Stimulated activated CD8-positive, alpha-beta memory T cell treated with anti-CD3 and anti-CD28 coated beads, Interleukin-15, amount 100 ng/mL, for 24 hours (primary cell): ENCODE measurements at places on chromosomes 13 and 19.

GRCh38 chr19:4388337-4389063, 11.8 kb downstream of the SH3GL1 start:
- no peak for DNase-seq

DNA sequence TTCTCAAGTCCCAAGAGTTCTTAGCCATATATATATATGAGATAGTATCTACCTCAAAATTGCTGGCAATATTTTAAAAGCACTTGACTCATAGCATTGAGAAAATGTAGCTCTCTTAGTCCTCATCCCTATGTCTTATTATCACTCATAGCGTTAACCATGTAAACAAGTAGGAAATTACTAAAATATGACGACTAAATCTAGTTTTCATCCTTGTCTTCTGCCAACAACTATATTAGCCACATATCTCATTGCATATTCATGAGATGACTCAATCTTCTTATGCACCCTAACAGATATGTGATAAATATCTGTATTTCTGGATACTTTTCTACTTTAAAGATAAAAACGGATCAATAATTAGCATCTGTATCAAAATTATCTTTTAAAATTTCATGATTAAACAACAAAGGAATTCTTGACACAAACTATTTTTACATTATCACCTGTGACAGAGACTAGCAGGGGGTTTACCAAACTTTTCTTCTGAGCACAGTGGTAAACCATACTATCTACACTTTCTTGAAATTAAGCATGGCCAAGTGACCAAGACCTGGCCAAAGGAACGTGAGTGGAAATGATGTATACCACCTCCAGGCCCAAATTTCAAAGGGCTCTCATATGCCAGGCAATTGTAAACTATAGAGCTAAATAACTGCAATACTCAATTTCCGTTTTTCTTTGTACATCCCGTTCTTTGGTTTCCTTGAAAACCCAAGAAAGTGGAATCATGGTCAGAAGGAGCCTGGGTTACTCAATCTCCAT, 45.7 kb downstream of the ZC3H13 start:
- DNase-seq: no peak

DNA sequence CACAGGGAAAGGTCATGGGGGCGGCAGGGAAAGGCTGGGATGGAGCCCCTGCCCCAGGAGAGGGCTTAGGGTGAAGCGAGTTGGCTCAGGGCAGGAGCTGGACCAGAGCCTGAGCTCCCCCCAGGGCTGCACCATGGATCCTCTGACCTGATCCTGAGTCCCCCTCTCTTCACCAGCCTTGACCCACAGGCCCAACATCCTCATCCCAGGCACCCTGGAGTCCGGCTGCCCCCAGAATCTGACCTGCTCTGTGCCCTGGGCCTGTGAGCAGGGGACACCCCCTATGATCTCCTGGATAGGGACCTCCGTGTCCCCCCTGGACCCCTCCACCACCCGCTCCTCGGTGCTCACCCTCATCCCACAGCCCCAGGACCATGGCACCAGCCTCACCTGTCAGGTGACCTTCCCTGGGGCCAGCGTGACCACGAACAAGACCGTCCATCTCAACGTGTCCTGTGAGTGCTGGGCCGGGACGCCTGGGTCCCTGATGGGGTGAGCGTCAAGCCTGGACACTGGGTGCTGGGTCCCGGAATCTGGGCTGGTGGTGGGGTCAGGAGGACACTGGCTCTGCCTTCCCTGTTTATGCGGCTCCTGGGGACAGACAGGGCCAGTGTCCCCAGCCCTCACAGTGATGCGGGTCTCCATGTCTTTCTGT, 842 bp downstream of the SIGLEC9 start:
- no peak for DNase-seq

- no peak for DNase-seq
Observed at GRCh38 chr13:82597747-82598146, 1284.5 kb downstream of the SLITRK1 start.

- DNase-seq: no peak
Observed at GRCh38 chr13:73198991-73199411, 140.2 kb downstream of the KLF5 start.

- no peak for DNase-seq
Observed at GRCh38 chr13:40165316-40165932, 501.0 kb downstream of the FOXO1 start.

DNA sequence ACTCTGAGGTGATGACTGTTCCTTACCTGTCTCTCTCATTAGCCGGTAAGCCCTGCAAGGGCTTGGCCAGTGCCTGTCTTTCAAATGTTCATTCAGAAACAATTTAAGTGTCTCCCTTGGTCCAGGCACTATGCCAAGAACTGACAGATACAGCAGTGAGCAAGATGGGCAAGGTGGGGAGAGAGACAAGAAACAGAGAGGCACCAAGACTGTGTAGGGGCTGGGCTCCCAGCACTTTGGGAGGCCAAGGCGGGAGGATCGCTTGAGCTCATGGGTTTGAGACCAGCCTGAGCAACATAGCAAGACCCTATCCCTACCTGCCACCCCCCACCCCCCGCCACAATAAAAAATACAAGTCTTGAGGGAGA, 1.3 kb upstream of the CCNE1 start:
- DNase-seq: no peak

- no peak for DNase-seq
Observed at GRCh38 chr19:3798137-3798536, 12.0 kb upstream of the MATK start.

DNA sequence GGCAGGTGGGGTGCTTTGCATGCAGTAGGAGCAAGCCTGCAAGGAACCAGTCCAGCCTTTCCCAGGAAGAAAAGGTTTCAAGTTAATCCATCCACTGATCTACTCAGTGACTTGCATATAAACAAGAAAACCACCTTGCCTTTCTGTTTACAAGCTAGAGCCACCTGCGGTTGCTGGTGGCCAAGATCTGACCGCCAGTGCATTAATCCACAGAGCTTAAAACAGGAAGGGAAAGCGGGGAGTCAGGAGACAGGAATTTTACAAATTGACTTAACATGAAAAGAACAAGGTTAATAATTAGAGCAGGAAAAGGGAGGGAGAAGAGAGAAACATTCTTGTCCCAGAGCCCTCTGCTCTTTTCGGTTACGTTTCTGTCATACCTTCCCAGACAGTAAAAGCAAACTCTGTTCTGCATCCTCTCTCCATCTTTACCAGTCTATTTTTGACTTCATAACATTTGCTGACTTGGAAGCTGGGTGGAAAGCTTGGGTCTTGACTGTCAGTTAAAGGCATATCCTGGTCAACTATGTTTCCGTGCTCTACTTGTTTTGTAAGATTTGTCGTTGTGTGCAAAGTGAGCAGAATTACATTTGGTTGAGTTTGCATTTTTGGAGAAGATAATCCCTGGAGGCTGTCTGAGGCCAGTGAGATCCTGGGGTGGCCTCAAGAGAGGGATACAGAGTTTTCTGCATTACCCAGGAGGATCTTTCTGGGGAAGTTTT, 760.6 kb downstream of the EFNB2 start:
- DNase-seq: no peak

GRCh38 chr19:33373453-33374235, at the start of gene CEBPG:
TSS of gene CEBPG (plus strand) at chr19:33373709. CDS start at chr19:33379240, 5,531 bp downstream.
- peak; percentile 91 for DNase-seq

DNA sequence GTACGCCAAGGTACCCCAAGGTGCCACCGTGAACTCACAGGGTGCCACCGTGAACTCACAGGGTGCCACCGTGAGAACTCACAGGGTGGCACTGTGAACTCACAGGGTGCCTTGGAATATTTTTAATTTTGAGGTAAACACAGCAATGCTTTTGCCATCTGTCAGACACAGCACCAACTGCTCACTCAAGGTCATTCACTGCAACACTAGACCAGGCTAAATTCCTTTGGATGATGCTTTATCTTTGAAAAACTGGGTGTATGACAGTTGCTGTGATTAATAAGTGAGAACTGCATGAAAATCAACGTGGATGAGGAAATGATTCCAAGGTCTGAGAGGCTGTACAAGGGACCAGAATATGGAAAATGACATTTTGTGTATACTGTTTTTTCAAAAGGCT, 18.9 kb downstream of the SAFB2 start:
- no peak for DNase-seq

DNA sequence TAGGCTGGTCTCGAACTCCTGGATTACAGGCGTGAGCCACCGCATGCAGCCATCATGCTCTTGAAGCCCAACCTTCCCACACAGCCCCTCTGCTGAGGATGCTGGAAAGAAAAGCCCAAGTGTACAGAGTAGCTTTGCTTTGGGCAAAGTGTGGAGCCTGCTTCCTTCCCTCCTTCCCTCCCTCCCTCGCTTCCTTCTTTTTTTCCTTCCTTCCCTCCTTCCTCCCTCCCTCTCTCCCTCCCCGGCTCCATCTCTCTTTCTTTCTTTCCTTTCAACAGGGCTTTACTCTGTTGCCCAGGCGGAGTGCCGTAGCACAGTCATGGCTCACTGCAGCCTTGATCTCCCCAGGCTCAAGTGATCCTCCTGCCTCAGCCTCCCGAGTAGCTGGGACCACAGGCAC, 2.7 kb downstream of the CC2D1A start:
- no peak for DNase-seq

DNA sequence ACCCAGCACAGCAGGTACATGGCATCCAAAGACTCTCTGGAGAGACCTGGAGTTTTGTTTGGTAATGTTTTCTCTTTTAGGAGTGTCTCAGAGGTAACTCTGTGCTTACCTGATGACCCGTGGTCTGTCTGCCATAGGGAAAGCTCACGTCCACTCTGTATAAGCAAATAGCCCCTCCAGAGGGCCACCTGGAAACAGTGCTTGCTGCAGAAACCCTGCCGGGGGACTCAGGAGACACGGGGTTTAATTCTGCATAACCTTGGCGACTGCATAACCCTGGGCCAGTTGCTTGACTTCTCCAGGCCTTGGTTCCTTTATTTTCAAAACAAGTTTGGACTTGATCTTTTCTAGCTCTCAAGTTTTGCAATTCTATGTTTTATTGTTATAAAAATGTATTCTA, 187.2 kb upstream of the SOX1 start:
- DNase-seq: no peak

DNA sequence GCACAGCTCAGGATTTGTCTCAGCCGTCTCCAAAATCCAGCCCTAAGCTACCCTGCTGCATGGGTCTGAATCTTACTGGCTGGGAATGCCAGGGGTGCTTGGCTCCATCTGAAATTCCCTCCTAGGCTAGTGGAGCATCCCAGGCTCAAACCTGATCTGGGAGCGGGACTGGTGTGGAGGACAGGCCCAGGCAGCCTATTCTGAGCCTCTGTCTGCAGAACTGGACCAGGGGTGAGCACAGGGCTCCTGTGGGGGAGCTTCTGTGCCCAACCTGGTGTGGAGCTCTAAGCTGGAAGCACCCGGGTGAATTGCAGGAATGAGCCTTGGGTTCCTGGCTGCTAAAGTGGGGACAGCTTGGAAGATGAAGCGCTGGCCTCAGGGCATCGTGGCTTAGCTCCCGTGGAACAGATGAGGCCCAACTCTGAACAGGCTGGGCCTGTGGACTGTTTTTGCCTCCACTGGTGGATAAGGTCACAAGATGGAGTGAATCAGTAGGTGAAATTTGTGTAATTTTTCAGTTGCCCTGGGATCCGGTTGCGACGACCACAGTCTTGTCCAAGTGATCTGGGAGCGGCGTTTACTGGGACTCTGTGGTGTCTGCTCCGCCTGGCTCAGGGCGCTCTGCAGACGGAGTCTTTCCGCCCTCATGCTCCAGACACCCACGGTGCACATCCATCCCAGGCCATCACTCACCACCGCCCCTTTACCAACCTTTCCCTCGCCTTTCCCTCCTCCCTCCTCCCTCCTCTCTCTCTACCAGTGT, 79.5 kb downstream of the TEX29 start:
- no peak for DNase-seq

GRCh38 chr19:6406401-6406800, 13.4 kb upstream of the GTF2F1 start:
- no peak for DNase-seq

- DNase-seq: no peak
Observed at GRCh38 chr13:106155411-106155810, 380.1 kb downstream of the EFNB2 start.

- DNase-seq: no peak
Observed at GRCh38 chr13:75299246-75299645, 182.7 kb downstream of the TBC1D4 start.

- no peak for DNase-seq
Observed at GRCh38 chr19:46511237-46511636, 15.6 kb upstream of the PNMA8B start.

- DNase-seq: no peak
Observed at GRCh38 chr19:19743176-19743575, 10.3 kb upstream of the ZNF14 start.

DNA sequence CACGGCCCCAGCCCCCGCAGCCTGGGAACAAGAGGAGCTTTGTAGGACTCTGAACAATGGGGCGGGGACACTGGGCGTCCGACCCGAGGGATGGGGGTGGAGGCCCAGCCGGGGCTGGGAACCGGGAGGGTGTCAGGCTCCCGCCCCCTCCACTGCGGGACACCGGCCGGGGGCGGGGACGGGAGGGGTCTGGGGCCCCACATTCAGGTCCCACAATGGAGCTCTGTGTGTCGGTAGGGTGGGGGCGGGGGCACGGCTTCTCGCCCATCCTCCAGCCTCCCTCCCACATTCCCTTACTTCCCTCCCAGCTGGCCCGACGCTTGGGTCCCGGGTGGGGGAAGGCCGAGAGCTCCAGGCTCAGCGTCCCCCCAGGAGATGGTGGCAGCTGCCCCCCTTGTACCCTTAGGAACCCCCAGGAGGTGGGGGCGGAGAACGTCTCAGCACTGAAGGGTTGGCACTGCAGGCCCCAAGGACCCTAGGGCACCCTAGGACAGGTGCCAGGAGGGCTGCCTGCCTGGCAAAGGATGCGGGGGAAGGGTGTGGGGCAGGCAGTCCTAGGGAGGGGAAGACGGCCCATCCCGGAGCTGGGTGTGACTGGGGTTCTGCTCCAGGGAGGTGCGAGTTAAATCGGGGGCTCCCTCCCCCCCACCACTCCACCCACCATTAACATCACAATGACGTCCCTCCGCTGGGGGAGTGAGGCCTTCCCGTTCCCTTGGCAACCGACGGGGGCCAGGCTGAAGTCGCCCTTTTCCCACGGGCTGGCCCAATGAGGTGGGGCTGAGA, 5.3 kb downstream of the TTYH1 start:
- DNase-seq: no peak

GRCh38 chr13:74819549-74819948, 662.4 kb downstream of the TBC1D4 start:
- no peak for DNase-seq
